Ureter (tissue), 1 donor: ENCODE measurements at places on chromosomes 4 and X. TPM values are rescaled to one million over a fixed set of nuclear protein-coding genes. Genes with fewer than 3 reads are reported as not detected.

The COL25A1 gene
- 3.4 TPM for total RNA-seq

The NR0B1 gene
- total RNA-seq: not detected

The MTMR8 gene
- total RNA-seq: 13.0 TPM

The OTC gene
- total RNA-seq: not detected
